ENCODE measurements at places on chromosomes 5 and 9.
A peak's percentile ranks its signal among the peaks of the same experiment; 100 is the strongest.

- no peak for DNase-seq
These were observed 100.3 kb downstream of the PCSK1 start for GRCh38 chr5:96332535-96333366.

DNA sequence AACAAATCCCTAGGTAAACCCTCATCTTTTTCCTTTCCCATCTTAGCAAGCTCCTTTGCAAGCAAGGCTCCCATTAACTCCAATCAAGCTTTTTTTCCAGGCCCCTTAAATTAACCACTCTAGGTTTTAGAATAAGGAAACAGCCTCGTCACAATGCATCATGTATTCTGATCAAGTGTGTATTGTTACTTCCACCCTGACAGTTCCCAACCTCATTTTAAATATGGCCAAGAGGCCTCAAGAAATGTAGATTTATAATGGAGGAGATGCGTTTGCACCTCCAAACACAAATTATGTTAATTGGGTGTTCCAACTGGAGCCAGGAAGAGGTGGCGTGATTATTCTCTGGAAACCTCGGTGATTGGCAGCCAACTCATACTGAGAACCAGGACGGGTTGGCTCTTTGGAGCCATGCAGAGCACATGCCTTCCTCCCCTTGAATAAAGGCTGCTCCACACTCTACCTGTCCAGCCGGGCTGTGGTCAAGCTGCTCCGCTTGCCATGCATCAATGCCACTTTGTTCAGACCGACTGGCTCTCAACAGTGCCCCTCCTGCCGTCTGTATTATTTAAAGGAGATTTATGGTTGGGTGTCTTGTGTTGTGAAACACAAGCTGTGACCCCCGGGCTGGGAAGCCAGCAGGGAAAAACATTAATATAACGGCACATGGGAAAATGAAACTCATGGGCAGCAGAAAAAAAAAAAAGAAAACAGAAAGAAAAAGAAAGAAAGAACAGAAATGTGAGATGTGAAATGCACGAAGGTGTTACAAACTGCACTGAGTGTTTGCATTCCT, 191.1 kb downstream of the EBF1 start:
- DNase-seq = no peak

DNA sequence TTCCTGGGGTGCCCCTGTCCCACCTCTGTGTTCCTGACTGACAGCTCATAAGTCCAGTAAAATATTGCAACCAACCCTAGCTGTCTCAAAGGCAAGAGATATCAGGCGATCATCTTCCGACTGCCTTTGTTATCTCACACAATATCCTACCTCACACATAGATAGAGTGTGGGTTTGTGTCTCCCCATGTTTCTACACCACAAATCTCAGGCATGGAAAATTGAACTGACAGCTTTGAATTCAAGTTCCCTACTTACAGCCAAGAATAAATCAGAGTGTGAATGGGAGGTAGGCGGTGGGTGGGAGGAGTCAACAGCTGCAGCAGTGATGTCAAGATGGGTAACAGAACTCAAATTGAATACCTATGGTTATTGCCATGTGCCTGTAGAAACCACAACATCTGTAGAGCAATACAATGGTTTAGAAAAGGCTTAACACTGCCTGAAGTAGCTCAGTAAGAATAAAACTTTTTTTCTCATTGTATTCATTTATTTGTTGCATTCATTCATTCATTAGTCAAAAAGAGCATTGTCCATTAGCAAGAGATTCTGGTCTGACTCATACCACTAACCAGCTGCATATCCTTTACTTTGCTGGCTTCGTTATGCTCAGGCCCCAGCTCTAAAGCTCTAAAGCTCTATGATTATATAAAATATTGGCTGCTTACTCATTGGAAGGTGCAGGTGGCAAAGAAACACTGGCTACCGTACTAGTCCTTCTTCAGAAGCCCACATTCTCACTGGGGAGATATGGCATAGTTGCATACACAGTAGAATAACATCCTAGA, 108.2 kb upstream of the DMAC1 start:
- DNase-seq = no peak

- DNase-seq = no peak
These were observed 76.2 kb downstream of the MRPL36 start for GRCh38 chr5:1723476-1723875.

GRCh38 chr5:1744393-1745122, 55.1 kb downstream of the MRPL36 start:
- DNase-seq = no peak

- DNase-seq = no peak
These were observed 173.6 kb downstream of the DEPDC1B start for GRCh38 chr5:60526336-60526875.

GRCh38 chr5:21688655-21689054, 1164.5 kb downstream of the CDH12 start:
- no peak for DNase-seq

DNA sequence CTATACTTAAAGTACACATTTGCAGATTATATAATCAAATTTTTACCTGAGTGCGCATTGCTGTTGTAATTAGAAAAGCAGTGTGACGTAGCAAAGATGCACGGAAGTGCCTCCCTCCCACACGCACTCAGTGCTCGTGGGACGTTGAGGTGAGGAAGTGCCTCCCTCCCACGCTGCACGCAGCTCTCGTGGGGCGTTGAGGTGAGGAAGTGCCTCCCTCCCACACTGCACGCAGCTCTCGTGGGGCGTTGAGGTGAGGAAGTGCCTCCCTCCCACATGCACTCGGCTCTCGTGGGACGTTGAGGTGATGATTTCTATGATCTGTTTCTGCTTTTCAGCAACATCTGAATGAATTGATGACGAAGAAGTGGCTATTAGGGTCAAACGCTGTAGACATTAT, 21.0 kb downstream of the EXOC3 start:
- peak; percentile 41 for DNase-seq

GRCh38 chr5:54295651-54296276, 14.6 kb downstream of the ARL15 start:
- no peak for DNase-seq

- no peak for DNase-seq
These were observed 673.2 kb downstream of the CDH18 start for GRCh38 chr5:19314840-19315239.

All from activated T-cell treated with anti-CD3 and anti-CD28 coated beads for 48 hours (primary cell).